ENCODE measurements at places on chromosomes 6 and 20. TPM values are rescaled to one million over a fixed set of nuclear protein-coding genes. Genes with fewer than 3 reads are reported as not detected.

Gene RAET1L
- 2.8 TPM for total RNA-seq

Gene TGM3
- not detected for total RNA-seq

Gene EFCAB8
- 1.1 TPM for total RNA-seq

Gene SIM1
- total RNA-seq = 0.13 TPM

Gene NINL
- total RNA-seq = 19.6 TPM

Gene MRAP2
- not detected for total RNA-seq

Gene LHFPL5
- 1.7 TPM for total RNA-seq

Gene PABPC1L
- 156 TPM for total RNA-seq

Gene ID1
- 74.4 TPM for total RNA-seq

Gene CCDC170
- total RNA-seq = 1.6 TPM

Gene TNXB
- 15.1 TPM for total RNA-seq

Gene DZANK1
- total RNA-seq = 4.4 TPM

Gene ZMYND8
- 107 TPM for total RNA-seq

GRCh38 chr6:17816921-17817611, 110.3 kb upstream of the NUP153 start:
- DNase-seq = no peak

GRCh38 chr6:141874930-141875602, 257.7 kb upstream of the GJE1 start:
- no peak for DNase-seq

- DNase-seq = peak; percentile 90
These were observed 66.5 kb upstream of the IER3 start for GRCh38 chr6:30810813-30811339.

- DNase-seq = no peak
These were observed 12.9 kb downstream of the COX7A2 start for GRCh38 chr6:75230484-75231325.

DNA sequence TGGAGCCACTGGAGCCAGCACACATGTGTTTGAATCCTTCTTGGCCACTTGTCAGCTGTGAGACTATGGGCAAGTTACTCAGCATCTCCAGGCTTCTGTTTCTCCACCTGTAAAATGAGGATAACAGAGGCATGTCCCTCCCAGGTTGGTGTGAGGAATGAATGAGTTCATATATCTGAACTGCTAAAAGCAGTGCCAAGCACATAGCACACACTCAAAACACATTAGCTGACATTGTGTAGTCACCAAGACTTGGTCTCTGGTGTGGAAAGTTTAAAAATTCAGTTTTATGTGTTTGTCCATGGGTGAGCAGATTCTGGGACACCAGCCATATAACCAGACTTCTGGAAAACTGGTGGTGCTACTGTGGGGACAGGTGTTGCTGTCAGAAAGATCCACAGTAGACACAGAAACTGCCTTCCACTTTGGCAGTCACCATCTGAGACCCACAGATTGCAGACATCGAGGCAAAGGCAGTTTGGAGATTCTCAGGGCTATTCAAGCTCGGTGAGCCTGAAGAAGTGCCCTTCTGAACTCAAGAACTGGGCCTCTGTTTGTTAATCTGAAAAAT, 115.8 kb downstream of the MRPL14 start:
- no peak for DNase-seq

GRCh38 chr6:20876036-20876435, 341.8 kb downstream of the CDKAL1 start:
- no peak for DNase-seq

GRCh38 chr20:42051921-42052320, 433.7 kb upstream of the CHD6 start:
- no peak for DNase-seq

DNA sequence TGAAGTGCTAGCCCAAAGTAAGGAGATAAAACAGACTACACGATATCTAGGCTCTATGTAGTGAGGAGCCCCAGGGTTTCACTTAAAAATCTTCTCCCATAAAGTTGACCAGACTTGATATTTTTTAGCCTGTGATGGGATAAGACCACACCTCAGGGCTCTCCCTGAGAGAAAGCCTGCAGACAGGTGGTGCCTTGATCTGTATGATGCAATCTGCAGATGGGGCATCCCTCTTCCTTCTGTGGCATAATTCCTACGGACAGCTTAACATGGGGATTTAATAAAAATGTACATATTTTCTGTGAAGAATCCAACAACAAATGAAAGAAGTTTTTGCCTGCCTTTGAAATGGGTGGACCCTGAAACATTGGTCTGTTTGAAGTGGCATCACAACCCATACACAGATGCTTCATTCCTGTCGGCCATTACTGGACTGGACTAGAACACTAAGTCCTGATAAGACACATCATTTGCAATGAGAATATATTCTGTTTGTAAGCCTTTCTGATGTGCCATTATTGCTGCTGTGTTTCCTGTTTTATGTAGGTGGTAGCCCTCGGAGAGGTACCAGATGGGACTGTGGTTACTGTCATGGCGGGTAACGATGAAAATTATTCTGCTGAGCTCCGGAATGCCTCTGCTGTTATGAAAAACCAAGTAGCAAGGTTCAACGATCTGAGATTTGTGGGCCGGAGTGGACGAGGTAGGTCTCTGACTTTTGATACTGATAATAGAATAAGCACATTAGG, 53.8 kb upstream of the SUPT3H start:
- DNase-seq = no peak

DNA sequence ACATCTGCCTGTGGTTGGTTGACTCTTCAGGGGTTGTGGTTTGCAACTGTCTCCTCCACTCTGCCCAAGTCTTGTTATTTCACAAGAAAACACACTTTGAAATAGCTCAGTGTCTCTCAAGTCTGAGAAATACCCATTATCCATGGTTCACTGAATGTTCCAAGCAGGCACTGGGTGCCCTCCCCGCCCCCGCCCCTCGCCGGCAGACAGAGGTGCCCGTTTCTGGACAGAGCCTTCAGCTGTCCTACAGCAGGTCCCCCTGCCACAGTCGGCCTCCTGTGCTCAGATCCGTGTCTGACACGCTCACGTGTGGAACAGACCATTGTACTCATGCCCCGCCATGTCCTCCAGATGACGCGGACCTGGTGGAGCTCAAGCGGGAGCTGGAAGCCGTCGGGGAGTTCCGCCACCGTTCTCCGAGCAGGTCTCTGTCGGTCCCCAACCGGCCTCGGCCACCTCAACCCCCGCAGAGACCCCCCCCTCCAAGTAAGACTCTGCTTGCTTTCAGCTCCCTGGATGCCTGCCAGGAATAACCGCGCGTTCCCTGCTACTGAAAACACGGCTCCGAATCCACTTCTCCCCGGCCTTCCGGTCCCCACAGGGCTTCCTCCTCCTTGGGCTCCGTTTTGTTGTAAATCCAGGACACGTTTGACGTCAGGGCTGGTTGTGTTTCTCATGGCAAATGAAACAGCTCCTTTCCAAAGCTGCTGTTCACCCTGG, 81.4 kb downstream of the SERAC1 start:
- no peak for DNase-seq

GRCh38 chr20:61517419-61517818, 265.4 kb downstream of the CDH4 start:
- no peak for DNase-seq

GRCh38 chr6:12266571-12266970, 23.6 kb upstream of the EDN1 start:
- peak; percentile 24 for DNase-seq

GRCh38 chr6:166168616-166169548, 1.2 kb upstream of the TBXT start:
- no peak for DNase-seq

DNA sequence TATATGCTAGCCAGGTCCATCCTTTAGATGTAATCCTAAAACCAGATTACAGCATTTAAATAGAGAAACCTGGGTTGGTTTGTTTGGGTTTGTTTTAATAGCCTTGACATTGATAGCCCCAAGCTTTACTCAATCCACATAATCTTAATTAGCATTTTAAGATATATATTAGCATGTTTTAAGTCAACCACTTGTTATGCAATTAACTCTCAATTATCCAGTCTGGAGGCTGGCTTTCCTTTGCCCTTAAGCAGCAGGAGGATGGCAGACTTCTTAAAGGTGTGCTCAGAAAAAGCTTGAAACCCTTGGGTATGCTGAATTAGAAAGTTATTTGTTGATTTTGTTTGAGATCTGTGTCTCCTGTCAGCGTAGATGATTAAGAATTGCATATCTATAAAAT, 46.3 kb upstream of the SMIM28 start:
- DNase-seq = no peak

DNA sequence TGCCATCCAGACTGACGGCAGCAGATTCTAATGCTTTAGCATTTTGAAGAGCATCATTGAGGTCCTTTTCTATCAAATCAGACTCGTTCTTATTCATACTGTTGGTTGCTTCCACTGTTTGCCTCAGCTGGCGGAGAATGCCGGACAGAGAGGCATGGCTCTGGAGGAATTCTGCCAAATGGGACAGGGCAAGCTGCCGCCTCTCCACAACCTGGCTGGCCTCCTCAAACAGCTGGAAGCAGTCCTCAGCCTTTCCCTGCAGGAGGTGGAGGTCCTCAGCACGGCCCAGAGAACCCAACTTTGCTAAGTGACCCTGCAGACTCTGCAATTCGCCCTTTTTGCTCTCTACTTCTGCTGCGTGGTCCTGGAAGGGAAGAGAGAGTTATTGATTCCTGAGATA, 220.5 kb downstream of the SYNE1 start:
- no peak for DNase-seq

- DNase-seq = no peak
These were observed 6.3 kb upstream of the TBC1D22B start for GRCh38 chr6:37251211-37251780.

GRCh38 chr6:42512579-42512978, 51.2 kb upstream of the UBR2 start:
- no peak for DNase-seq

GRCh38 chr20:55264703-55265239, 740.5 kb downstream of the CBLN4 start:
- no peak for DNase-seq

DNA sequence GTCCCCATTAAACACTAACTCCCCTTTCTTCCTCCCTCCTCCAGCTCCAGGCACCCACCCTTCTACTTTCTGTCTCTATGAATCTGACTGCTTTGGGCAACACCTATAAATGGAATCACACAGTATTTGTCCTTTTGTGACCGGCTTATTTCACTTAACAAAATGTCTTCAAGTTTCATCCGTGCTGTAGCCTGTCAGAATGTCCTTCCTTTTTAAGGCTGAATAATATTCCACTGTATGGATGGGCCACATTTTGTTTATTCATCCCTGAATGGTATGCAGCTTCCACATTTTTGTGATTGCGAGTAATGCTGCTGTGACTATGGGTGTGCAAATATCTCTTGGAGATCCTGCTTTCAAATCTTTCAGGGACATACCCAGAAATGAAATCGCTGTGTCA, 28.4 kb downstream of the BMP7 start:
- no peak for DNase-seq

DNA sequence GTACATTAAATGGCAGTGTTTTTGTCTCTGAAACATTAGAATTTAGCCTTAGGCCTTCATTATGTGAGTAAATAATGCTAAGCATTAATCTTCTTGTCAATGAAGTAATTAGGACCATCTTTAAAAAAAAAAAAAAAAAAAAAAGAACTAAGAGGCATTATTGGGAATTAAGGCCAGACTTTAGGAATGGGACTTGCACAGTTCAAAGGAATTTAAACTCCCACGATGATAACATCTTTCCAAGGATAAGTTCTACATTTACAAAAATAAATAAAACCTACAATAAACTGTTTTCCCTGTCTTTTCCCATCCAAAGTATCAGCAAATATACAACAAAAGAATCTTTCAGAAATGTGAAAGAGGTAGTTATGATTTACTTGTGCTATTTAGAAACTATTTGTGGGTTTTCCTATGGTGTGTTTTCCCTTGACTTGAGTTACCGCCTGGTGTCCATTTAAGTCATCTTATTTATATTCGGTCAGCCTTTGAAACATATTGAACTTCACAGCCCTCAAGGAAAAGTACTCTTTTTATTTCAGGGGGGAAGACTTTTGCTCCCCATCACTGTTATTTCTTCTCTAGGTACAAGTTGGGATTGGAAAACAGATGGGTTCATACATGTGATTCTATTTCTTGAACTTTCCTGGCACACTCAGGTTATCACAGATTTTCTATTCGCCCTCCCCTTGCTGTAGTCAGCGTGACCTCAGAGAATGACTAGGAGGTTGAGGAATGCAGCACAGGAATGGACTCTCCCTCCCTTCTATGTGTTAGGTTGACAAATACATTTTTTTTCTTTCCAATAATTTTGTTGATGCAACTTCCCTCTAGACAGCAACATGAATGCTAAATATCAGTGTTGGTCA, 13.6 kb downstream of the STMND1 start:
- peak; percentile 59 for DNase-seq

- DNase-seq = peak; percentile 95
These were observed 76.8 kb upstream of the PIM1 start for GRCh38 chr6:37092923-37093727.

- no peak for DNase-seq
These were observed 1299.3 kb upstream of the GJE1 start for GRCh38 chr6:140833408-140833807.

- no peak for DNase-seq
These were observed 128.9 kb upstream of the SHLD1 start for GRCh38 chr20:5621305-5621704.

GRCh38 chr6:169752074-169752623, 727 bp downstream of the ERMARD start:
- DNase-seq = no peak

GRCh38 chr6:123879749-123880148, 76.1 kb downstream of the NKAIN2 start:
- DNase-seq = no peak

DNA sequence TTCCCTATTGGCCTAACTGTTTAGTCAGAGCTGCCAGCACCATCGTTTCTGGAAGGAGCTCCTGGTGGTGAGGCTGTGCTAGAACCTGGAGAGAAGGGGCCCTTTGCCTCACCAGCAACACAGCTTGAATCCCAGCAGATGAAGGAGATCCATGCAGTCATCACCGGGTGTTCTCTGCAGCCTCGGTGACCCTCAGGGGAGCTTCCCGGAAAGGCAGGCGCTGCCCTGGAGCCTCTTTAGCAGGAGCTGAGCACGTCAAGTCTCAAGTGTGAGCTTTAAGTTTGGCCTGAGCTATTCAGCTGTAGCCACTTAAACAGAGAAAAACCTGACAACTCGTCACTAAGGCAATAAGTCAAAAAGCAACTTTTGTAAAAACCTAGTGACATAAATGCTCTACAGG, 181.2 kb upstream of the FOXQ1 start:
- no peak for DNase-seq

- no peak for DNase-seq
These were observed 41.4 kb upstream of the ARID1B start for GRCh38 chr6:156735751-156736150.

DNA sequence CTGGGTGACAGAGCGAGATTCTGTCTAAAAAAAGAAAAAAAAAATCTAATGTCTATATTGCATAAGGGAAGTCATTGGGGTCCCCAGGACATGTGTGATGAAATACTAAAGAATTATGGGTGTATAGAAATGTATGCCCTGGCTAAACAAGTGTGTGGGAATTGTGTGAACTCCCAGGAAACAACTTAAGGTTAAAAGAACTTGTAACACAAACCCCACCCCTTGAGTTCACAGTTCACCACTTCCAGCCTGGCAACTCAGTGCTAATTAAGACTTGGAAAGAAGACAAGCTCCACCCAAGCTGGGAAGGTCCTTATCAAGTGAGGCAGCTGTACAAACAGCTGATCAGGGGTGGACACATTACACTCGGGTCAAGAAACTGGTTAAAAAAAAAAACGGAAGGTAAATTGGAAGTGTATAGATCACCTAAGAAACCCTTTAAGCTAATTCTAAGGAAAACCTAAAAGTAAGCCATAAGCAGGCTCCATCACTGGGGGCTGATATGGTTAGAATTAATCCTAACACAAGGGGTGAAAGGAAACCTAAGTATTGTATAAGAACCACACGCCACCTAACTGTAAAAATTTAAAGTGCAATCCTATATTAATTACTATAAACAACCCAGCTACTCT, 25.2 kb downstream of the HLA-A start:
- DNase-seq = peak; percentile 72

GRCh38 chr6:49155316-49155715, 307.7 kb downstream of the MMUT start:
- DNase-seq = no peak

All from PC-9 (cell line).